ENCODE measurements at places on chromosomes 5 and 9.

GRCh38 chr9:127877566-127877998 lies at the start of gene AK1:
TSS of gene AK1 (minus strand) at chr9:127877675. CDS start at chr9:127874617, 3,058 bp downstream.
- DNase-seq, result peak; percentile 91

DNA sequence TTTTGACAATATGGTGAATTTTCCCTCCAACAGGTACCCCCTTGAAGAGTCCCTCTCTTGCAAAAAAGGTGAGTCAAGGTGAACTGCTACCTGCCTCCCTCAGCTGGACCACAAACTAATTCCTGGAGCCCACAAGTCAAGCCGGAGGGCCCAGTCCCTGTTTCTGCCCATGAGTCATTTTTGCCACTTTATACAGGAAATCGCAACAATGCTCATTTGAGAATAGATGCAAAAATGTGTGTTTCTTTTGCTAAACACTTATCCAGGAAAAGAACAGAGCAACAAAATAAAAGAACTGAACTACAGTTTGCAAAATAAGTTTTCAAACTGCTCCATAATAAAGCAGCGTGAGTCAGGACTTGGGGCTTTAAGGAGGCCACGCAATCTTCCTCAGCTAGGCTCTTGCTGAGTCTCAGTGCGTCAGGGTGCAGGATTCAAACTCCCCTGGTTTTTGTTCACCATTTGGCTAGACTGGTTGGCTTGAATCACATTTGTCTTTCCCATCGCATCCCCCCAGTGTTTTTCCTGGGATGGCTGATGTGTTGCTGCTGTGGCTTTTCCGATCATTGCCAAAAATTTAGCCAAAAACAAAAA lies 102.7 kb downstream of the GOLPH3 start:
- no peak for DNase-seq

GRCh38 chr5:66010476-66010875 lies 84.1 kb downstream of the ERBIN start:
- DNase-seq, result no peak

DNA sequence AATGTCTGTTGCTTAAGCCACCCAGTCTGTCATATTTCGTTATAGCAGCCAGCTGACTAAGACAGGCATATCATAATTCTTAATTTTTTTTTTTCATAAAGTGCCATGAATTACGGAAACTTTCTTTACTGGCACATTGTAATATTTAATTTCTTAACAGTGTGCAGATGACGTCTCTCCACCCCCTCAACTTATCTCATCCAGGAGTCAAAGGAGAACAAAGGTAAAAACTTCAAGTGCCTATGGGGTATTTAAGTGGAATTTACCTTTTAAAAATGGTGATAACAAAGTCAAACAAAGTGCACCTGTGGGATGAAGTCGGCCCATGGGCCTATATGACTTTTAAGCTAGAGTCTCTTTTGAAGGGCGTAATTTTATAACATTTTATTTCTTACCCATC lies 539.4 kb downstream of the CDH9 start:
- no peak for DNase-seq

DNA sequence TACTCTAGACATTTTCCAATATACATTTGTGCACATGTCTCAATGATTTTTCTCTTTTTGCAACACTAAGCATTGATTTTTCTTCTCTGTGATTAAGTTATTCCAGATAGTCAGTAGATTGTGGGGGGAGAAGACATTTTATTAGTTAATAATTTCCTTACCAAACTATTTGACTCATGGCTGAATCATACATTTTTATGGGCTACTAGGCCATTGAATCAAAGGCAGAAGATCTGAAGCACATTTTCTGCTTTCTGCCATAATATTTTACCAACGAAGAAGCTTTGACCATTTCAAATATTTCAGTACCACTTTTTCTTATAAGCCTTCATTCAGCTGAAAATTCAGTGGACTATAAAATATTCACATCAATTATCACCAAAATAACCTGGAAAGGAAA lies 175.6 kb downstream of the IRX2 start:
- no peak for DNase-seq

- no peak for DNase-seq
These were observed 1.7 kb upstream of the TOPORS start for GRCh38 chr9:32554107-32554506.

- DNase-seq, result no peak
These were observed 71.2 kb downstream of the NIPSNAP3B start for GRCh38 chr9:104835161-104835560.

- no peak for DNase-seq
These were observed 33.6 kb upstream of the SHC3 start for GRCh38 chr9:89212171-89212570.

Measured in upper lobe of right lung (tissue), 1 donor.